ELR (cell line): ENCODE measurements at places on chromosomes 4 and X.

DNA sequence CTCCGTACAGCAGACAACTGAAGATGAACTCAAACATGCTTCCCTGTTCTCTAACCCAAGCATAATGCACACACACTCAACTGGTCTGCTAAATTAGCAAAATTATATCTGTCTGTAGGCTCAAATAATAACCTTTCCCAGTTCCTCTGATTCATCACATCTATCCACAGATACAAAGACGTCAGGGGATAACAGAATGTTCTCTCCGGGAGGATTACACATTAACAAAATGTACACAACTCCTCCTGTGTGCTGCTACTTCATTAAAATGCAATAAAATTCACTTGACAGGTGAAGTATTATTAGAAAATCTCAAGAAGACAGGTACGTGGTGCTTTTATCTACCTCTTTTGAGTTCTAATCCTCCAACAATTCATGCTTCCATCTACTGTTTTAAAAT is 57.4 kb downstream of the FAT1 start:
- DNase-seq, result no peak

DNA sequence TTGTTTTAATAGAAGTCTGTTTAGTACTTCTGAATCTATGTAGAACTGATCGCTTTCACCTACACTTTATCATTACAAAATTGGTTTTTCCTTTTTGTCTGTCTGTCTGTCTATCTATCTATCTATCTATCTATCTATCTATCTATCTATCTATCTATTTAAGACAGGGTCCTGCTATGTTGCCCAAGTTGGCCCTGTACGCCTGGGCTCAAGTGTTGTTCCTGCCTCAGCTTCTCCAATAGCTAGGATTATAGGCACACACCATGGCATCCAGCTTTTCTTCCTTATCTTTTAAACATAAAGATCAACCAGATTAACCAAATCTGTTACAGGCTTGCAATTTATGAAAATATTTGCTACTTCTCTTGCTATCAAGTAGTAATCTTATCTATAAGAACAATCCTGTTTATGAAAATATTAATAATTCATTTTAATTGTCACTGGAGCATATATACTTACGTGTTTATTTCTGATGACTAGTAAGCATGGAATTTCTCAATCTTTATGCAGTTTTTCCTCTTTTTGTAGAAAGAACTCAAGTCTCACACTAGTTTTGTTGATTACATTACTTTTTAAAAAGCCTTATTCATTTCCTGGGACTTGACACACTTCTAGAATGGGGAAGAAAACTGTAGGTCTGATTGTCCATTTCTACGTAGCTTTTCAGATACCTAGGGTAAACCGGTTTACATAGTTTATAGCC is 24.5 kb downstream of the KIAA0232 start:
- peak; percentile 51 for DNase-seq

- DNase-seq, result peak; percentile 6
Observed at GRCh38 chrX:41449615-41450014, 2.5 kb downstream of the NYX start.

- no peak for DNase-seq
Observed at GRCh38 chrX:119682019-119682989, 10.7 kb downstream of the SEPTIN6 start.

GRCh38 chr4:47017494-47017893 is 13.9 kb upstream of the GABRB1 start:
- peak; percentile 55 for DNase-seq

- no peak for DNase-seq
Observed at GRCh38 chrX:109939498-109939897, 63.4 kb upstream of the TMEM164 start.

DNA sequence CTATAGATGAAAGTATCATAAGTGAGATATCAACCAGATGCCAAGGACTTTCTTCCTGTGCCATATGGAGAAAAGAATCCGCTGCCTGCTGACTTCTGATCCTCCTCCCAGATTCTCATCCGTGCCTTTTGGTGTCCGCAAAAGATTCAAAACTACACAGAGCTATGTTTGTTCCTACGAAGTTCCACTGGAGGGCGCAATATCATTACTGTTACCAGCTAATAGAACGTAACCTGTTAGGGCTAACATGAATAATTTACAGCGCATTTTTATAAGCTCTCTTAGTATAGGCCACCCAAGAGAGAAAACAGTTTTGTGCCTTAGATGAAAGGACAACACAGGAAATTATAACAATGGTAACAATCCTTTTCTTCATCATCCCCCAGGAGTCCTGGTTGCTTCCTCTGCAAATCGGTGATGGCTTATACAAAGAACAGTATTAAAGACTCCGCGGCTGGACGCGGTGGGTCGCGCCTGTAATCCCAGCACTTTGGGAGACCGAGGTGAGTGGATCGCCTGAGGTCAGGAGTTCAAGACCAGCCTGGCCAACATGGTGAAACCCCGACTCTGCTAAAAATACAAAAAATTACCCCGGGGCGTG is 22.8 kb upstream of the CENPVL3 start:
- DNase-seq, result peak; percentile 49

GRCh38 chr4:152460488-152460887 is 75.4 kb downstream of the FBXW7 start:
- peak; percentile 70 for DNase-seq

GRCh38 chrX:29397506-29397905 is 810.3 kb downstream of the IL1RAPL1 start:
- no peak for DNase-seq

- no peak for DNase-seq
Observed at GRCh38 chr4:56222514-56222913, 164.8 kb downstream of the AASDH start.

DNA sequence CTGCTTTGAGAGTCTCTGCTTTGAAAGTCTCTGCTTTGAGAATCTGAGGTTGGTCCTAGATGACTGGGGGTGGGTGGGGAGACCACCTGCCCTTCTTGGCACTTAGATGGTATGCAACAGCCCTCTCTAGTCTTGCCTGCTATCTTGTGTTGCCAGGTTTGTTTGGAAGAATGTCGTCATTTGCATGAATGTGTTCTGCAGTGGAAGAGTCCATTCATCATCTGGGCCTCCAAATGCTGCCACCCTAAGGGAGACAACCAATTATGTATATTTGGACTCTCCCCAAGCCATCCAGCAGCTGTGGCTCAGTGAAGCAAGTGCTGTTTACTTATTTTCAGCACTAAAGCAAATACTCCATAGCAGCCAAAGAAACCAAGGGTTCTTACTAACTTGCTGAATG is 44.6 kb upstream of the TRPC5OS start:
- DNase-seq, result no peak

DNA sequence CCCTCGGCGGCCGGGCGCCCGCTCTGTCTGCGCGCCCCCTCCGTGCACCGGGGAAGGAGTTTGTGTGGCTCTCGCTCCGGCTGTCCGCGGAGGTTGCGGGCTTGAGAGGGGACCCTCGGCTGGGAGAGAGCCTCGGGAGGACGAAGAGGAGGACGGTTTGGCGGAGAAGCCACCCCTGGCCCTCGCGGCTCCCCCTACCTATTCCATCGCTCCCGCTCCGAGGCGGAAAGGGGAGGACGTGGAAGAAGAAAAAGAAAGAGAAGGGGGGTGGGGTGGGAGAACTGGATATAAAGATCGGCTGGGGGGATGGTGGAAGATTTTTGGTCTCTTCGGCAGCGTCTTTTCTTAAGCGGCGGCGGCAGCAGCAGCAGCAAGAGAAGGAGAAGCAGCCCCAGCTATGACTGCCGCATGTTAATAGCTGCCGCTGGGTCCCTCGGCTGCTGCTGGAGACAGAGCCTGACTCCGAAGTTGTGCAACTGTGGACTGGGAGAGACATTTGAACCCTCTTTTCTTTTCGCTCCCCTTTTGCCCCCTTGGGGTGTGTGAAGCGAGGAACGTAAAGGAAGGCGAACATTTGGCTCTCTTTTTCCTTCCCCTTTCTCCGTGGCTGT is 895 bp downstream of the ADGRL3 start:
- peak; percentile 26 for DNase-seq
